ENCODE measurements at places on chromosomes 12 and 14.

DNA sequence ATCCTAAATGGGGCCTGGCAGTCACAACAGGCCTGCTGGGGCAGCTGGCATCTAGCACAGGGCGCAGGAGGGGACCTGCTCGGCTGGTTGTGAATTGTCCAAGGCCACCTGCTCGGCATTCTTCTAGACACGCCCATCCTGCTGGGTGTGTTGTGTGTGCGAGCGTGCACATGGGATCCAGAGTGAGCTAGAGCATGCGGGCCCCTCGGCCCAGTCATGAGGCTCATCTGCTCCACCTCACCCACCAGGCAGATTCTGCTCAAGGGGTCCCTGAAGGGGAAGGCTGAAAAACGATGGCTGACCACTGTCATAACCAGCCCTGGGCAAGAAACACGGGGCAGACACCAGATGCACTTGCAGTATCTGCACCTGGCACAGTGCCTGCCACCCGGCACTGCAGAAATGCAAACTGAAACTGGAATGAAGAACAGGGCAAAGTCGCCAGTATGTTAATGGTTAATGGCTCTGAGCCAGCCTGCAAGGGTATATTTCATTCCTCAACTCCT lies 31.8 kb downstream of the MAX start:
- no peak for DNase-seq

DNA sequence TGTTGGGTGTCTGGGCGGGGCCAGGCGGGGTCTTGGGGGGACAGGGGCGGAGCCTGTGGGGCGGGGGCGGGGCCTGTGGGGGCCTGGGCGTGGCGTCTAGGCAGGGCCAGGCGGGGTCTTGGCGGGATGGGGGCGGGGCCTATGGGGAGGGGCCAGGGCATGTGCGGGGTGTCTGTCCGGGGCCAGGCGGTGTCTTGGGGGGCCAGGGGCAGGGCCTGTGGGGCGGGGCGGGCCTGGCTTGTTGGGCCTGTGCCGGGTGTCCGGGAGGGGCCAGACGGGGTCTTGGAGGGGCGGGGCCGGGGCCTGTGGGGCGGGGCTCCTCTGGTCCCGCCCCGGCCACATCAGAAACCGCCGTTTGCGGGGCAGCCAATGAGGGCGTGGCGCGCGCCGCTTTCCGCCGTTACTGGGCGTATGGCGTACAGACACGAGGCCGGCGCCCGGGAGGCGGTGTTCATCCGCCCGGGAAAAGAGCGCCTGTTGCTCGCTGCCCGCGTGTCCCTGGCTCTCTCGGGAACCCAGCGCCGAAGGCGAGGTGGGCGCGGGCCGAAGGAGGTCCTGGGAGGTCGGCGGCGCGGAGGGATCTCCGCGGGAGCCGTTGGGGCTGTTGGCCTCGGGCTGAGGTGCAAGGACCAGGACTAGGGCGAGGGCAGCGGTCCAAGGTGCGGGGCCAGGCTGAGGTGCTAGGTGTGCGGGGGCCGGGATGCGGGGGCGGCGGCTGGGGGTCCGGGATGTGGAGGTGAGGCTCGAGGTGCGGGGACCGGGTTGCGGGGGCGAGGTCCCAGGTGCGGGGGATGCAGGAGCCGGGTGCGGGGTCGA lies at the start of gene PIWIL1:
TSS of gene PIWIL1 (plus strand) at position 400 of the 816 bp plus-strand sequence. CDS start 4,705 bp downstream, outside the sequence.
- no peak for DNase-seq

DNA sequence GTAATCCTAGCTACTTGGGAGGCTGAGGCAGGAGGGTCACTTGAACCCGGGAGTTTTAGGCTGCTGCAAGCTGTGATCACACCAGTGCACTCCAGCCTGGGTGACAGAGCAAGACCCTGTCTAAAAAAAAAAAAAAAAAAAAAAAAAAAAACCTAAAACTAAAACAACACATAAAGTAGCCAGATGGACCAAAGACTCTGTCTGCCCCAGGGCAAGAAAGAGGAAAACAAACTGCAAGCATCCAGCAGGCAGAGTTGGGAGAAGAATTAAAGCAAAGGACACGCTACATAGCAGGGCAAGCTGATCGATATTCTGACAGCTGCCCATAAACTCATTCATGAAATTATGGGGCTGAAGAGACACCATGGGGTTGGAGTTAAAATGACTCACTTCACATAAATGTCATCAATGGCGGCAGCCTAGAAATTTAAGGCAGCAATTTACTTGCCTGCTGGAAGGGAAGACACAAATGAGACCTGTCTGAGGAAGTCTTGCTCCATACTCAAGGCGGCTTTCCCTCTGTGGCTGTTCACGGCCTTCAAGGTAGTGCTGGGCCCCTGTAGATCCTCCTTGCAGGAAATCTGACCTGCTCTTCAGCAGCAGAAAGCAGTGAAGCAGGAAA lies 259.1 kb upstream of the FKBP4 start:
- DNase-seq: no peak

GRCh38 chr12:57983146-57983857 lies 41.9 kb downstream of the ATP23 start:
- DNase-seq: no peak

DNA sequence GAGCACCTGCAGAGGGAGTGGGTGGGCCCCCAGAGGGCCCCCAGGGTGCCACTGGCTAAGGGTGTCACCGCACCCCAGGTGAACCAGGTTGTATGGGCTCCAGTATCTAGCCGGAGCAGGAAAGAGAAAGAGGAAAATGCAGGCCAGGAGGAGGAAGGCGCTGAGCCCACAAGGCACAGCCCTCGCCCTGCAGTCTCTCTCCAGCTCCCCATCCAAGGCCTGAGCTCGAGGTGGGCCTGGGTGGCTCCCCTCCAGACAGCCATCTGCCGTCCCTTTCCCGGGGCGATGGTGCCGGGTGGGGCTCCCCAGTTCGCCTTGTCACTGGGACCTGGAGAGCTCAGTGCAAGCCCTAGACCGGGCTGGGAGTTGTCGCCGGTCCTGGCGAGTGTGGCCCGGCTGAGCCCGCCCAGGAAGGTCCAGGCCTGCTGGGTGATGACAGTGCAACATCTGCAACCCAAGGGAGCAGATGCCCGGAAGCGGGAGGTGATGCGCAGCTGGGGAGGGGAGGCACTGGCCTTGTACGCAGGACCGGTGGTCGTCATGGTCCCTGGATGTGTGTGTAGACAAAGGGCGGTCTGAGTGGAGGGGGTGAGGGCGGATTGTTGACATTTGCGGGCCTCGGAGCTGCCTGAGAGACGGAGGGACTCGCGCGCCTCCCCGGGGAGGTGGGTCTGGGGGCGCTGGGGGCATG lies 716 bp downstream of the TMEM179 start:
- DNase-seq: no peak

DNA sequence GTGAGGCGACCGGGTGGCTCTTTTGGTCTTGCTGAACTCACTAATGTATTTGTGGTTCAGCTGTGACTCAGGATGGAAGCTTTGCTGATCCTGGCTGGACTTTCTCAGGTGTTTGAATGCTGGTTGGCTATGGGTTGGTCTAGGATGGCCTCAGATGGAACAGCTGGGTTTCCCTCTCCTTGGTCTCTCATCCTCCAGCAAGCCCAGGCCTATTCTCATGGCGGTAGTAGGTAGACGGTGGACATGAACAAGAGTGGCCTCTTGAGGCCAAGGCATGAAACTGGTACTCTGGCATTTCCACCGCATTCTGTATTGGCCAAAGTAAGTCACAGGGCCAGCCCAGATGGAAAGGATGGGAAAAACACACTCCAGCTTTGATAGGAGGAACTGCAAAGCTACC lies 11.8 kb upstream of the POLR3B start:
- DNase-seq: no peak
